ENCODE measurements at places on chromosomes 11 and 22.

- DNase-seq, result no peak
- H3K27ac ChIP-seq, result no peak overlapping the region
- H3K4me1 ChIP-seq, result no peaks in the 10 kb centered on the region
- no peaks in the 10 kb centered on the region for H3K27me3 ChIP-seq
Measured at GRCh38 chr11:78050964-78051831, 12.5 kb upstream of the THRSP start.

DNA sequence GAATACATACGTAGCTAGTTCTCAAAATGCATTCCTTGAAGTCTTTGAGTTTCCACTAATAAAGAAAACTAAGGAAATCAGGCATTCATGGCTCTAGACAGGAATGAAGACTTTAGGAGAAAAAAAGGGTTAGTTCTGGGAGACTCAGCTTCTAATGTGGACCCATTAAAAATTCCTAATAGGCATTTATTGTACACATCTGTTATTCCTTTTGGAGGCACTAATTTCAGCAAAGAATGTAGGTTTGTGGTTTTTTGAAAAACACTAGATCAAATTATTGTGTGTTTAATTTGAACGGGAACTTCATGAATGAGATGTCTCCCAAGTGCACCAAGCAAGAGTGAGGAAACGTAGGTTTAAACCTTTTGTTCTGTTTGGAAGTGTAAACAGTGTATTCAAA is 42.7 kb downstream of the PARVA start:
- H3K27me3 ChIP-seq, result no peaks in the 10 kb centered on the region
- no peak for DNase-seq
- no peaks in the 10 kb centered on the region for H3K36me3 ChIP-seq
- no peak overlapping the region for H3K27ac ChIP-seq
- H3K4me1 ChIP-seq, result no peaks in the 10 kb centered on the region

DNA sequence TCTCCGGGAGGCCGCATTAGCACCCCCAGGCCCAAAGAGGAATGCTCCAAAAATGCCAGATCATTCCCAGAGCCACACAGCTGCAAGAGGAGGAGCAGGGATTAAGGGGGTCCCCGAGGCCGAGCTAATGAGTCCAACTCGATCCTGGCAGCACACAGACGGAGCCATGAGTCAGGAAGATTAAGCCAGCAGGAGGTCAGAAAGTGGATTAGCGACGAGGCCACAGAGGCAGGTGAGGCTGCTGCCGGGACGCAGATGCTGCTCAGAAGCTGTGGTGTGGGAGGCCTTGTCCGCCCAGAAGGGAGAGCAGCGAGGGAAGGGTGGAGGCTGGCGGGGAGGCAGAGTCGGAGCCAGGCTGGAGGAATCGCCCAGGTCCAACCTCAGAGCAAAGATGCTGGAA is 120.5 kb downstream of the SHANK2 start:
- no peak overlapping the region for H3K27ac ChIP-seq
- H3K4me1 ChIP-seq, result no peaks in the 10 kb centered on the region
- no peaks in the 10 kb centered on the region for H3K36me3 ChIP-seq

DNA sequence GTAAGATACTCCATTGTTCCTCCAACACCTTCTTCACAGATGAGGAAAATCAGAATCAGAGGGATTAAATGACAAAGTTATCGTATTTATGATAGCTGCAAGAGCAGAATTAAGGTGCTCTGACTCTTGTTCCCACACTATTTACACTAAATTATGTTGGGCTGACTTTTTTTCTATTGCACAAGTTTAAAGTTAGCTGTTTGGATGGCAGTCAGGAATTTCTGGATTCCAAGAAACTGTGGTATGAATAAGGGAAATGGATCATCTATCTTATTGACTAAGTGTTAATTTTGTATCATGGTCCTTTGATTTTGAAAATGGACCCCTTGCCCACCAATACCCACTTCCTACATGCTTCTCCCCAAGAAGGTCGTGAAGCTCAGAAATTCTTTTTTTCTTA is 19.9 kb upstream of the APOA1 start:
- H3K4me3 ChIP-seq, result no peak overlapping the region
- H3K4me1 ChIP-seq, result peaks cover 18% of the 10 kb centered on the region
- peaks cover 7% of the 10 kb centered on the region for H3K36me3 ChIP-seq
- H3K27ac ChIP-seq, result no peak overlapping the region

GRCh38 chr11:66720223-66720898 is 8.7 kb downstream of the SPTBN2 start:
- peaks cover under 1% of the 10 kb centered on the region for H3K27me3 ChIP-seq
- no peak overlapping the region for H3K27ac ChIP-seq
- no peaks in the 10 kb centered on the region for H3K4me1 ChIP-seq
- no peak overlapping the region for H3K4me3 ChIP-seq
- DNase-seq, result peak; percentile 73

- no peaks in the 10 kb centered on the region for H3K4me1 ChIP-seq
- no peak for DNase-seq
- no peaks in the 10 kb centered on the region for H3K36me3 ChIP-seq
- no peak overlapping the region for H3K4me3 ChIP-seq
Measured at GRCh38 chr11:17331669-17332068, 19.9 kb upstream of the NCR3LG1 start.

GRCh38 chr22:48885271-48885918 is 942.3 kb downstream of the BRD1 start:
- no peaks in the 10 kb centered on the region for H3K4me1 ChIP-seq
- no peak overlapping the region for H3K27ac ChIP-seq
- H3K36me3 ChIP-seq, result no peaks in the 10 kb centered on the region
- H3K27me3 ChIP-seq, result no peaks in the 10 kb centered on the region
- H3K4me3 ChIP-seq, result no peak overlapping the region
- DNase-seq, result no peak
